ENCODE measurements at places on chromosomes 13 and 19. TPM values are rescaled to one million over a fixed set of nuclear protein-coding genes. Genes with fewer than 3 reads are reported as not detected.
A peak's percentile ranks its signal among the peaks of the same experiment; 100 is the strongest.

DNA sequence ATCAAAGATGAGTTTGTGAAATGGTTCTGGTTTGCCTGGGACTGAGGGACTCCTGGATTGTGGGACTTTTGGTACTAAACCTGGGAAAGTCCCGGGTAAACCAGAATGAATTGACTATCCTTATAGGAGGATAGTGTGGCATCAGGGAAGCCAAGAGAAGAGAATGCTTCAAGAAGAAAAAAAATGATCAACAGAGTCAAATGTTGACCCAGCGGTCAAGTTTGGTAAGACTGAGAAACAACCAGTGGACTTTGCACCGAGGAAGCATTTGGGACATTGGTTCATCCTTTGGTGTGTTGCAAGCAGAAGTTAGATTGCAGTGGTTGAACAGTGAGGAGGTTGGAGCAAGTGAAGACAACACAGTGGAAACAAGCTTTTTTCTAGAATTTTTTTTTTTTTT is 33.5 kb downstream of the CLEC17A start:
- DNase-seq, result no peak

DNA sequence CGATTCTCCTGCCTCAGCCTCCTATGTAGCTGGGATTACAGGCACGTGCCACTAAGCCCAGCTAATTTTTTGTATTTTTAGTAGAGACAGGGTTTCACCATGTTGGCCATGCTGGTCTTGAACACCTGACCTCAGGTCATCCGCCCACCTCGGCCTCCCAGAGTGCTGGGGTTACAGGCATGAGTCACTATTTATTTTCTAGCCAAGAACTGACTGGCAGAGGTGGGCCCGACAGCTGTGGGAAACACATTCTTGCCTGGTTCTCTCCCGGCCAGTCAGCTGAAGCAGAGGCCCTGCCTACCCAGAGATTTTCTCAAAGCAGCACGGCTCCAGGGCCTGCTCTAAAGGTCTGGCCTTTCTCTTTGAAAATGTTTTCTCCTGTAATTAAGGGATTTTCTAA is 108.0 kb downstream of the KCTD15 start:
- DNase-seq, result peak; percentile 4

GRCh38 chr19:49713236-49713845 is 22.4 kb downstream of the CPT1C start:
- no peak for DNase-seq

GRCh38 chr13:27942972-27943371 is 23.2 kb downstream of the PDX1 start:
- no peak for DNase-seq

DNA sequence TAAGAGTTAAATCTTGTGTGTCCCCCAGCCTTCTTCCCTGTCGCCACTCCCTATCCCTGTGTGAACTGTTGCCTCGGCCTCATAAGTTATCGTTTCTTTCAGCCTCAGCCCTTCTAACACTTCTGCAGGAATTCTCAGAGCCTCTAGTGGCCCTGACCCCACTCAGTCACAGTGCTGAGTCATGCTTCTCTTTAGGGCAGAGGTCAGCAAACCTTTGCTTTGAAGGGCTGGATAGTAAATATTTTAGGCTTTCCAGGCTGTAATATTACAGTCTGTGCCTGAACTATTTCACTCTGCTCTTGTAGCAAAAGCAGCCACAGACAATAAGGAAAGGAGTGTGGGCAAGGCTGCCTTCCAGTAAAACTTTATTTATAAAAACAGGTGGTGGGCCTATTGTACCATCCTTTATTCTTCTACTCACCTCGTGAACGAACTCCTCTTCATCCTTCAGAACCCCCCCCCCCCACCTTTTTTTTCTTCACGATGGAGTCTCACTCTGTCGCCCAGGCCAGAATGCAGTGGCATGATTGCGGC is 22.1 kb downstream of the MYO9B start:
- no peak for DNase-seq

C19orf67 gene
- total RNA-seq, result not detected

PLA2G4C gene
- total RNA-seq, result 6.8 TPM

GRCh38 chr13:72072261-72072660 is 205.3 kb upstream of the DACH1 start:
- DNase-seq, result no peak

KANK2 gene
- 1.9 TPM for total RNA-seq

GRCh38 chr13:20994441-20994821 is 67.0 kb downstream of the LATS2 start:
- no peak for DNase-seq

GRCh38 chr19:18499055-18499775 is 22.7 kb downstream of the ELL start:
- DNase-seq, result no peak

JUNB gene
- 292 TPM for total RNA-seq

- DNase-seq, result no peak
These were observed 41.3 kb upstream of the KCTD15 start for GRCh38 chr19:33755099-33756035.

MYH14 gene
- not detected for total RNA-seq

DNA sequence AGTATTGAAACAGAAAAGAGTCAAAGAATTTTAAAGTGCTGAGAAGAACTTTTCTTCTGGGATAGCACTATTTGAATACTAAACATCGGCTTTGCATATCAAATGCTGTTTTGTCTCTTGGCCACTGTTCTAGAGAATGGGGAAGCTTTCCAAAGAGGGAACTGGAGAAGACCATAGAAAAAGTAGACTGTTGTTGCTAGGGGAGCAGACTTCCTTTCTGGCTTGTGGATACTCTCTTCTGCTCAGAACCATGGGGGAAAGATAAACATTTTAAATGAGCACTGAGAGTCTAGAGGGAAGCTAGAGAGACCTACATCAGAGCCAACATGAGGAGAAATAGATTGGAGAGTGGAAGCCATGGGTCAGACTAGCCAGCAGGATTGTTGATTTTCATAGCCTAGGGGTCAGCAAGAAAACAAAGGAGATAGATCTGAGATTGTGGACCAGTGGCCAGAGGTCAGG is 315.7 kb downstream of the KCTD12 start:
- DNase-seq, result no peak

GRCh38 chr19:54462655-54463530 is 685 bp downstream of the LENG9 start:
- peak; percentile 73 for DNase-seq

DNA sequence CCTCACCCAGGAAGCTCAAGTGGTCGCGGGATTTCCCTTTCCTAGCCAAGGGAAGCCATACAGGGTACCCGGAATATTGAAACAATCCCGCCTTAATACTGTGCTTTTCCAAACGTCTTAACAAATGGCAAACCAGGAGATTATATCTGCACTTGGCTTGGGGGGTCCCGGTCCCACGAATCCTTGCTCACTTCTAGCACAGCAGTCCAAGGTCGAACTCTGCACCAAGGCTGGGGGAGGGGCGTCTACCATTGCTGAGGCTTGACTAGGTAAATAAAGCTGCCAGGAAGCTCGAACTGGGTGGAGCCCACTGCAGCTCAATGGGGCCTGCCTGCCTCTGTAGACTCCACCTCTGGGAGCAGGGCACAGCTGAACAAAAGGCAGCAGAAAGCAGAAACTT is 1644.8 kb downstream of the PCDH9 start:
- no peak for DNase-seq

- DNase-seq, result no peak
These were observed 19.0 kb downstream of the VSTM2B start for GRCh38 chr19:29544656-29545360.

CEACAM4 gene
- not detected for total RNA-seq

- DNase-seq, result no peak
These were observed 1244.6 kb upstream of the SLC10A2 start for GRCh38 chr13:104310861-104311260.

GRCh38 chr13:28615916-28616446 is 42.9 kb upstream of the POMP start:
- DNase-seq, result no peak

GRCh38 chr19:55353803-55354697 is 469 bp downstream of the COX6B2 start:
- peak; percentile 76 for DNase-seq

ZNF728 gene
- total RNA-seq, result not detected

ZNF773 gene
- total RNA-seq, result 5.7 TPM

TBXA2R gene
- 2.7 TPM for total RNA-seq

- no peak for DNase-seq
These were observed 62.9 kb downstream of the DCT start for GRCh38 chr13:94416454-94417080.

- DNase-seq, result no peak
These were observed 8.5 kb downstream of the ARID3A start for GRCh38 chr19:934197-934840.

DNA sequence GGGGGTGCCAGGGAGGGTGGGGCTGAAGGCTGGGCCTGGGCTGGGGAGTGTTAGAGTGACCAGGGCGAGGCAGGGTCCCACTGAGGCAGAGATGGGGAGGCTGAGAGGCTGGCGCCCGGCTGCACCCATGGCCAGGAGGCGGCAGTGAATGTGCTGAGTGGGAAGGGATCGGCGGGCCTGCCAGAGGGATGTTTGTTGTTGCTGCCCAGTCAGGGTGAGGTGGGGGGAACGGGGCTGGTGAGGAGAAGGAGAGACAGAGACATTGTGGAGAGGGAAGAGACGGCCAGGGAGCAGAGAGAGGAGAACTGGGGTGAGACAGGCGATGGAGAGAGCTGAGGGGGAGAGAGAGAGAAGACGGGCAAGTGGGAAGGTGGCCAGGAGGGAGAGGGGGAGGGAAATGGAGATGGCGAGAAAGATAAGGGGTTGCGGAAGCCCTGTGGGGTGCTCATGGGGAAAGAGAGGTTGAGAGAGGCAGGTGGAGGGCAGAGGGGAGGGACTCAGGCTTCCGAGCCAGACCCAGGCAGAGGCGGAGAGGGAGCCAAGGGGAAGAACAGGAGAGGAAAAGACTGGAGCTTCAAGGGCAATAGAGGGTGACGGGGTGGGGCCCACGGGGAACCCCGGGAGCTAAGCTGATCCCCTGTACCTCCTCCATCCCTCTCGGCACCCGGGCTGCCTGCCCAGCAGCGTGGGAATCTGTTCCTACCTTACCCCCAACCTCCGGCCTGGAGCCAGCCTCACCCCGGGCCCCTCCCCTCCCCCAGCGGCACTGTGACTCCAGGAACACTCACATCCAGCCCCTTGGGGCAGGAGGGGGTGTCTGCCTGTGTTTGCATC is 690 bp upstream of the B3GNT8 start:
- DNase-seq, result peak; percentile 52

DNA sequence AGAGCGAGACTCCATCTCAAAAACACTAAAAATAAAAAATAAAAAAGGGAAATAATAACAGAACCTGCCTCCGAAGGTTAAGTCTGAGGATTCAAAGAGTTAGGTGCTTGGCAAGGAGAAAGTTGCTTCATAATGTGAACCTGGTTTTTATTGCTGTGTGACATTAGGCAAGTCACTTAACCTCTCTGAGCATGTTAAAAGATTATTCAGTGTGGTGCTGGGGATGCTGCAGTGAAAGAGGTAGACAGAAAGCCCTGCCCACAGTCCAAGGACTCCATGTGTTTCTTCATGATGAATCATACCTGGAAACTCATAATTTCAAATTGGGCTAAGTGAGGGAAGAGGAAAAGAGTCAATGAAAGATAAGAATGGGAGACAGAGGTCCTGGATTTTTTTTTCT is 2.4 kb downstream of the IL27RA start:
- no peak for DNase-seq

DNA sequence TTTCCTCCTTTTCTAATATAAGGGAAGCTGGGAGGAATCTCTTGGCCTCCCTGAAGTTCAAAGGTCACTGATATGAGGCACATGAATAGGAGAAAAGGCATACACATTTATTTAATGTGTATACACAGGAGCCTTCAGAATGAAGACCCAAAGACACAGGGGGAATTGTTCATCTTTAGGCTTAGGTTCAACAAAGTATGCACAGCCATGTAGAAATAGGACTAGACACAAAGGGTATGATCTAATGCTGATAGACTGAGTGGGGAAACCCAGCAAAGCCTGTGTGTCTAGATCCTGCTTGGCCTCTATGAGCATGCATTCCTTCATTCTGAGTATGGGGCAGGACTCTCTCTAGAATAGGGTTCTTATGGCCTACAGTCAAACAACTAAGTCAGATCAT is 177.1 kb upstream of the RFC3 start:
- DNase-seq, result no peak

DNA sequence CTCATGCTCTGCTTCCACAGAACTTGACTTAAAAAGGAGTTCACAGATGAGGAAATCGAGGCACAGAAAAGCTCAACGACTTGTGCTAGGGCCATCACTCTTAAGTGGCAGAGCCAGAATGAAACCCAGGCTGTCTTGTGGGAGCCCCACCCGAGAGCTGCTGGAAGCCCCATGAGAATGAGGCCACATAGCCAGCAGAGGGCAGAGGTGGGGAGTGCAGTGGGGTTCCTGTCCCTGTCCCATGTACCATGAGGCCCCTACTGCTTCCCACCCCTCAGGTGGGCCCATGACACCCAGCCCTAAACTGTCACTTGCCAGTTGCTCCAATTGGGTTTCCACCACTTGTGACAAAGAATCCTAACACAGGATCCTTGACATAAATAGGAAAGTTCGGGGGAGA is 175.9 kb downstream of the IRS2 start:
- peak; percentile 51 for DNase-seq

GRCh38 chr13:73754727-73755292 is 379.4 kb downstream of the KLF12 start:
- DNase-seq, result peak; percentile 12

GRCh38 chr19:5507065-5507909 is 52.1 kb downstream of the ZNRF4 start:
- DNase-seq, result no peak

DNA sequence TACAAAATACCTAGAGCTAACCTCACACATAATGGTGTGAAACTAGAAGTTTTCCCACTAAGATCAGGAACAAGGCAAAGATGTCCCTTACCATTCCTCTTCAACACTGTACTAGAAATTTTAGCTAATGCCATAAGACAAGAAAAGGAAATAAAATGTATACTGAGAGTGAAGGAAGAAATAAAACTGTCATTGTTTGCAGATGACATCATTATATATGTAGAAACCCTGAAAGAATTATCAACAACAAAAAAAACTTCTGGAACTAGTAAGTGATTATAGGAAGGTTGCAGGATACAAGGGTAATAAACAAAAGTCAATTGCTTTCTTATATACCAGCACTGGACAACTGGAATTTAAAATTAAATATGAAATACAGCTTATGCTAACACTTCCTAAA is 93.7 kb downstream of the TNFSF11 start:
- DNase-seq, result no peak

DNA sequence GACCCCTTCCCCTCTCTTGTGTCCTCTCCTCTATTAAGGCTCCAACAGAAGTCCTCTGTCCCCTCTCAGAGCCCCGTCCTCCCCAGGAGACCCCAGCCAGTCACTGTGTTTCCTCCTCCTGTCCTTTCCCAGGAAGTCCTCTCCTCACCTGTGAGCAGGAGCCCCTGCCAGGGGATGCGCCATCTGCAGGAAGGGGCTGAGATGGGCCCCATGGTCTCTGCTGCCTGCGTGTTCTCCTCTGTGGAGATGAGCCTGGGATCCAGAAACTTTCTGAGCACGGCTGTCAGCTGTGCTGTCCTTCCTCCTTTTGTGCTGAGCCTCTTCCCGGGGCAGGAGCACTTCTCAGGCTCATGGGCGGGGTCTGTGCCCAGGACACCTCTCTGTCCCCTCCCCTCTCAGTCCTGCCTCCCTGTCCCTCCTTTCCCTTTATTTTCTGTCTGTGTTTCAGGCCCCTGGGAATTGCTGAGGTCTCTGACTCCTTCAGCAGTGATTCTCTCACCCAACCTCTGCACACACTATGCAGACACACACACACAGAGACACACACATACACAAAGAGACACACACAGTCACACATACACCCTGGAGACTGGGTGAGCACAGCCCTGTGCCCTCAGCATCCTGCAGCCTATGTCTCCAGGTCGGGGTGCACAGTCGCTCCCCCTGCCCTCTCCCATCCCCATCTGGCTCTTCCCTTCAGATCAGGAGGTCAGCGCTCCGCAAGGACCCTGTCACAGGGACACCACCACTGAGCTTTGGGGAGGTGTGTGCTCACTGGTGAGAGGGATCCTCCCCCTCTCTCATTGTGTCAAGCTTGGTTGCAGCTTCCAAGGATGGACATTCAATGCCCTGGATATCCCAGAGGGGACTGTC is at the start of gene CEACAM8:
CEACAM8 (minus strand) TSS at position 308 of the 873 bp plus-strand sequence; CDS start at position 212, 96 bp downstream.
- no peak for DNase-seq
